Esophagus squamous epithelium (tissue), 5 donors: ENCODE measurements at places on chromosomes 6 and 20. TPM values are rescaled to one million over a fixed set of nuclear protein-coding genes. Genes with fewer than 3 reads are reported as not detected.

The WFDC10B gene
- total RNA-seq = not detected

The APOBEC2 gene
- total RNA-seq = not detected

The SPEF1 gene
- total RNA-seq = not detected

The HLA-DRA gene
- total RNA-seq = 200 TPM

The CD164 gene
- 60.8 TPM for total RNA-seq

The HSPA1L gene
- total RNA-seq = 0.38 TPM

- DNase-seq = no peak
Observed at GRCh38 chr6:71410164-71410566, 121.6 kb downstream of the OGFRL1 start.

DNA sequence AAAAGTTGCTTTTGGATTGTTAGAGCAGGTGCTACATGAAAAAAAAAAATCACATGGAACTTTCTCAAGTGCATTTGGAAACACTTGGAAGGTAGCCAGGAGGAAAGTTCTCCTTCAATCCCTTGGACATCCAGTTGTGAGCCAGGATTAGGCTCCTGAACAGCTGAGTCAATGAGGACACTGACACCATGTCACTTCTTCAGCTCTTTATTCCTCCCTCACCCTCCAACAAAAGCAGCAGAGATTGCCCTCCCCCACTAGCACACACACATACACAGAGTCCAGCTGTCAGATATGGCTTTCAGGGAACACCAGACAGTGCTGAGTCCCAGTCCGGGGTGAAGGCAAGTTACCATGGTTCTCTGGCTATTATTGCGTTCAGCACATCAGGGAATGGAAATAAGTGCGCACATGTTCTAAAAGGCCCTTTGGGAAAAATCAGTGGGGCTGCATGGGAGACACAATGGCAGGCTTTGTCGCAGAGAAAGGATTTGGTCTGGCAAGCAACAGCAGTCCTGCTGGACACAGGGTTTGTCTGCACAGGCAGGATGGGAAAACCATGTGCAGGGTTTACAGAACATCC lies 124.7 kb upstream of the MARCKS start:
- DNase-seq = no peak

GRCh38 chr6:148987982-148988381 lies 241.2 kb downstream of the UST start:
- DNase-seq = no peak

- DNase-seq = no peak
Observed at GRCh38 chr6:12119085-12119588, 107.0 kb downstream of the HIVEP1 start.

DNA sequence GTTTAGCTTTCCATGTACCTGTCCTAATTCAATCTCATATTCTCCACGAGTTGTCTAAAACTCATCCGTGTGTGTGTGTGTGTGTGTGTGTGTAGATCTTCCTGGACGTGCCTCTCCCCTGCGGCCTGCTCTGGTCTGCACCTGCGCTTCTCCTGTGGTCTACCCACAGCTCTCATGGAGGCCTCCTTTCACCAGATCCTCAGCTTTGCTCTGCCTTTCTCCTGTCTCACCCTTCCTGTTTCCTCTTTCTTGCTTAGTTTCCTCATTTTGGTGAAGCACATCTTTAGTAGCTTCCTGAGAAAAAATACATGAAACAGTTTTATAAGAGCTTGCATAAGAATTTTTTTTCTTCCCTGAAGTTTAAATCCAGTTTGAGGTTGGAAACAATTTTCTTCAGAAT lies 18.1 kb downstream of the SLX4IP start:
- DNase-seq = no peak

GRCh38 chr6:136315594-136315993 lies 25.9 kb upstream of the BCLAF1 start:
- DNase-seq = no peak

GRCh38 chr6:104862456-104862855 lies 2.7 kb upstream of the HACE1 start:
- no peak for DNase-seq

- DNase-seq = no peak
Observed at GRCh38 chr6:139531148-139532115, 157.0 kb upstream of the CITED2 start.
